Karpas-422 (cell line): ENCODE measurements at places on chromosomes 7 and 10. TPM values are rescaled to one million over a fixed set of nuclear protein-coding genes. Genes with fewer than 3 reads are reported as not detected.

The ABCC2 gene
- total RNA-seq: 0.07 and 1.4 TPM in 2 replicates

The CYP2C19 gene
- total RNA-seq: not detected in 2 replicates

The TRIM24 gene
- total RNA-seq: 12.6 and 17.4 TPM in 2 replicates

The ACADSB gene
- total RNA-seq: 5.8 and 7.8 TPM in 2 replicates

The TMEM176A gene
- total RNA-seq: not detected in 2 replicates

The NEBL gene
- not detected in 2 replicates for total RNA-seq

The WAC gene
- total RNA-seq: 102 and 156 TPM in 2 replicates

The GBX1 gene
- not detected in 2 replicates for total RNA-seq

The LBX1 gene
- total RNA-seq: not detected in 2 replicates

The EVX1 gene
- total RNA-seq: not detected in 2 replicates

The TM9SF3 gene
- total RNA-seq: 17.9 and 32.5 TPM in 2 replicates

The HOXA7 gene
- total RNA-seq: 7.5 and 10.2 TPM in 2 replicates

The DNAJC2 gene
- 24.7 and 29.7 TPM in 2 replicates for total RNA-seq

The VGF gene
- 0.86 and 1.4 TPM in 2 replicates for total RNA-seq

The EPC1 gene
- total RNA-seq: 35.6 and 56.9 TPM in 2 replicates

The SH2B2 gene
- 22.4 and 39.2 TPM in 2 replicates for total RNA-seq

The TMEM236 gene
- total RNA-seq: 0.04 and 0.19 TPM in 2 replicates

The SEC61G gene
- 76.8 and 179 TPM in 2 replicates for total RNA-seq

The VIPR2 gene
- total RNA-seq: not detected in 2 replicates

The ELMO1 gene
- 87.7 and 137 TPM in 2 replicates for total RNA-seq

The PRSS37 gene
- total RNA-seq: not detected in 2 replicates

The PLXDC2 gene
- not detected in 2 replicates for total RNA-seq

The PTN gene
- total RNA-seq: 0.47 TPM in 1 of 2 replicates, not detected in the other

The PTF1A gene
- total RNA-seq: not detected in 2 replicates

The GPR146 gene
- 5.5 and 9.2 TPM in 2 replicates for total RNA-seq
